ENCODE measurements at places on chromosomes 5 and 9.

DNA sequence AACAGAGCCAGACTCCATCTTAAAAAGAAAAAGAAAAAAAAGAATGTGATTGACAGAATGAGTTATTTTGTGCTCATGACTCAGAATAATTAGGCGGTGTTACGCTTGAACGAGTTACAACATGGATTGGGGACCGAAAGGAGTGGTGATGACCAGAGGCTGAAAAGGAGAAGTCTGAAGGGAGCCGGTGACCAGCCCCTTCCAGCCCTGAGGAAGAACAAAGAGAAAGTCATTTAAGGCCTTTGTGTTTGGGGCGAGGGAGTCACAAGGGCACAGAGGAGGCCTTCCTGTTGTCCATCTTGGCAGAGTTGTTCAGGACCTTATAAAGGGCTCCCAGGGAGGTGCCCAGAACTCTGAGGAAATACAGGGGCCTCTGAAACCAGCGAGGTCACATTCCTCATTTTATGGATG is 131.6 kb downstream of the GOLPH3 start:
- DNase-seq, result peak; percentile 93

DNA sequence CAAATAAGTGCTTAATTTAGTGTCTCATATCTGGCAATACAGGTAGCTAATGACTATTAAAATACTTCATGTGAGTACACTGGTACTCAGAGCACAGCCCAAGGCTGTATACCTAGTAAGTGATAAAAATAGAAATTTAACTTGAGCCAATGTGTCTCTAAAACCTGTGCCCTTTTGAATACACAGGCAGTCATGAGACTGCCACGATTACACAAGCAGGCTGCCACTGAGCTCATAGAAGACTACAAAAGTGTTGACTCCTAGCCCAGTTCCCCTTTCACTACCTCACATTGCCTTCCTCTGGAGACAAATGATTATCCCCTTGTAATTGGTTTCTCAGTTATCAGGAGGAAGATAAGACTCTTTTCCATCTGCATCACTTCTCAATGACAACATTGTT is 66.3 kb upstream of the PAPPA start:
- DNase-seq, result peak; percentile 18

GRCh38 chr9:77291714-77292113 is 114.4 kb downstream of the VPS13A start:
- DNase-seq, result no peak

DNA sequence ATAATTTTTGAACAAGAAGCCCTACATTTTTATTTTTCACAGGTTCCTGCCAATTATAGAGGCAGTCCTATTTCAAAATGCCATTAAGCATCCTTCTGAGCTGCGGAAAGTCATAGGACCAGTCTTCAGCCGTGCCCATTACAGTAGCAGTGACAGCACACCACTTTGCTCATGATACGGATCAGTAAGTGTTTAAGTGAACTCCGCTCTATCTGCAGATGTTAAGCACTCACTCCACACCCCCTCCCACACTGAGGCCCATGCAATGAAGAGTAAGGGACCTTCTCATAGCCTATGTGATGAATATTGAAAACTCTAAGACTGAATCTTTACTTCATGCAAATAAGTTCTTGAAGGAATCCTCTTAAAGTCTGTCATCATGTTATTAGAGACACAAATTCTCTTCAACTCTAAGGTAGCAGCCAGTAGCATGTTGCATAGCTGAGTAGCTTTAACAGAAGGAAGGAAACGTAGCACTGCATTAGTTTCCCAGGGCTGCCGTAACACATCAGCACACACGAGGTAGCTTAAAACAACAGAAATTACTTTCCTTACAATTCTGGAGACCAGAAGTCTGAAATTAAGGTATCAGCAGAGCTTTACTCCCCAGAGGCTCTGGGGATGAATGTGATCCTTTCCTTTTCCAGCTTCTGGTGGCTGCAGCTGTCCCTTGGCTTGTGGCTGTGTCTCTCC is 20.3 kb upstream of the TAF11L2 start:
- DNase-seq, result no peak

DNA sequence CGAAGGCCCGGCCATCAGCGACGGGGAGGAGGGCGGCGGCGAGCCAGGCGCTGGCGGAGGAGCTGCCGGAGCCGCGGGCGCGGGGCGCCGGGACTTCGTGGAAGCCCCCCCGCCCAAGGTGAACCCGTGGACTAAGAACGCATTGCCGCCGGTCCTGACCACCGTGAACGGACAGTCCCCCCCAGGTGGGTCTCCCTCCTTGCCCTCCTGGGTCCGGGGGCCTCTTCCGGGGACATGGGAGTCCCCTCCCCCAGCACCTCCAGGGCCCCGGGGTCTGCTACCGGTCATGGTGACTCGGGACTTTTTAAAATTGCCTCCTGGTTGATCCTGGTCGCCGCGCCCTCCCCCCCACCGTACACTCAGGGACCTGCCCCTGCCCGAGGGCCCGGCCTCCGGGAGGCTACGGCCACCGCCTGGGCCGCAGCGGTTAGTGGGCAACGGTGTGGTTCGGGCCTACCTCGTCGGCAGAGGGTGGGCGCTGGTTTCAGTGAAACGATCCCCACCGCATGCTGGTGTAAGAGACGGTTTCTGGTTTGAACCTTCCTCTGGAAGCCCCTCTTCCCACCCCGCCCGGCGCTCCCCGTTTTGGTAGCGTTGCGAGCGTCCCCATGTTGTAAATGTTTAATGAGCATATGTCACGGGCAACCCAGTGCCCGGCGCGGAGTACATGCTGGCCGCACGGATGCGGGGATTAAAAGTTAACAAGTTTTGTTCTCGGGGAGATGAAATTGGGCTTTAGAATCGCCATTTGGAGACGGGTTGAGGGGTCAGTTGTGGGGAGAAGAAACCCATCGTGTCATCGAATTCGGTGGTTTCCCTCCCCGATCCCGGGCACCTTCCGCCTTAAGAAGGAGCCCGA is 1.1 kb downstream of the LARP1 start:
- DNase-seq, result peak; percentile 49

- DNase-seq, result peak; percentile 75
Observed at GRCh38 chr9:117825609-117826347, 121.6 kb downstream of the TLR4 start.

DNA sequence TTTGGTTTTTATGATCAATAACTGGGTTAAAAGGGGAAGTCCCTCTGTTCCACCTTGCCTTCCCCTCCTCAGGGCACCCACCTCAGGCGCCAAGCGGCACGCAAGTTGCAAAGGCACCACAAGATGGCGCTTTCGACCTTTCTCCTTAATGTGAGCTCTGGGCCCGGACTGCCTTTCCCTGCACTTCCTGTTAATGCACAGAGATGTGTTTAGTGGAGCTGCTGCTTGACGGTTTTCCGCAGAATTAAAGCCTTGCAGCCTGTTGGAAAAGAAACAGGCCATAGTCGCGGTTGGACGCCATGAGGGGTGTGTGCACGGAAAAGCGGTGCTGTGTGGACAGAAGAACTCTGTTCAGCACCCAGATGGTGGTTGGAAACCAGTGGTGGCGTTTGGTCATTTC is 17.9 kb downstream of the CXCL14 start:
- DNase-seq, result peak; percentile 91

GRCh38 chr5:164747371-164747770 is 1242.0 kb downstream of the MAT2B start:
- DNase-seq, result no peak

DNA sequence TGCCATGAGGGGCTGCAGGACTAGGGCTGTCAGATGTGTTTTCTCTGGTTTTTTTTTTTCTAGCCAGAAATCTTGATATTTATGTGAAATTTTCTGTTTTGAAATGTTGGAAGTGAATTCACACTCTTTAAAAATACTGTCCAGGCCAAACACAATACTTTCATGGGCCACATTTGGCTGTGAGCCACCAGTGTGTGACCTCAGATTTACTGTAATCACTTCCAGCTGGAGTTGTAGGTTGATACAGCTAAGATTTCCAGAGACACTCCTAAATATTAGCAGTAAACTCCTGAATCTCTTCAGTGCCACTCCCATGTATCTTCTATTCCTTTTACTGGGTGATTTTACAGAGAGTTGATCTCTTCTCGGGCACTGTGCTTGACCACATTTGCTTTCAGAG is 92.2 kb upstream of the CKMT2 start:
- DNase-seq, result no peak

DNA sequence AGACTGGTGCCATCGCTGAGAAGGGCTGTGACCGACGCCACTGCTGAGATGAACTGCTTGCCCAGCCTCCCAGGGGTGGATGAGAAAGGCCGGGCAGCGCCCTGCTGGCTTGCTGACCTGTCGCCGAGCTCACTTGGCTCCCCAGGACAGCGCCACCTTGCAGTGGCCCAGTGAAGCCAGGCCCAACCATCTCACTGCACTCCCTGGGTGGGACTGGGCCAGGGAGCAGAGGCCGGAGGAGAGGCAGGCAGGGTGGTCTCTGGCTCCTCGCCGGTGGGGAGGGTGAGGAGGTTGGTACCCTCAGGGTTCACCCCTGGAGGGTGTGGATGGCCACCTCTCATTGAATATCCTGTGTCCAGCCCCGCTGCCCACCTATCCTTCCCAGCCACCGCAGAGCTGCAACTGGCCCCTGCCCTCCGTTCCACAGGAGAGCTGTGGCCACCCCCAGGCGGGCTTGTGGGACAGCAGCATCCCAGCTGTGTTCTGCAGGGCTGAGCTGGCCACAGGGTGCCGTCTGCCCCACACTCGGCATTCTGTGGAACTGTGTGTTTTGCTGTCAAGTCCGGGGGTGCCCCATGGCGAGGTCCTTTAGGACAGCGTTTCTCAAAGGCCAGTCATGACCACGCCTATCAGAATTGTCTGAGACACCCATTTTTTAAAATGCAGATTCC is 41.0 kb upstream of the FCN2 start:
- DNase-seq, result no peak

GRCh38 chr9:94176608-94177007 is 82.5 kb upstream of the ZNF169 start:
- no peak for DNase-seq

DNA sequence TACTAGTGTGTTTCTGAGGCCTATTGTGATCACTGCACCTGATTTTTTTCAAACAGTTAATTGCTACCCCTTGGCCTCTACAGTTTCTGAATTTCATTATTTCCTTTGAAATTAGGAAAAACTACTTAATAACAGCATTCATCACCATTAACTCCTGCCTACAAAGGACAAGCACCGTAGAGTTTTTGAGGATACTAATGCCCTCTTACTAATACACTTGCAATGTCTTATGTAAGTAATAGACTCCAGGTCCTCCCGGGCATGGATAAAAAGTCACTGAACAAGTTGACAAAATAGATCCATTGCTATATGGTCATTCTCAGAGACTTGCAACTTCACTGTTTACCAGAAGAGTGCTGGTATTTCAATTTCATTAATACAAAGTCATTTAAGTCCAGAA is 1172.5 kb downstream of the CDH12 start:
- DNase-seq, result no peak

DNA sequence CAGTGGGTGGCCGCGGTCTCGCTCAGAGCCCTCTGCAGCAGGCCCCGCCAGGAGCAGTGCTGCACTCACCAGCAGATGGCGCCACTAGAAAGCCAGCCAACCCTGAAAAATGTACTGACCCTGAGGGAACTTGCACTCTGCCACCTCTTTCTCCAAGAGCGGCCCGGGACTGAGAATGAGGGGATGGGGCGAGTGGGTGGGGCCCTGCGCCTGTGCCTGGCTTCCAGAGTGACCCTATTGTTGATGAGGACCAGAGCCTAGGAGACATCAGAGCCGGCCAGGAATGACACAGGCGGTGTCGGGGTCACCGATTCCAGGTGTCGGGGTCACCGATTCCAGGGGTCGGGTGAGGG is 2.9 kb upstream of the IL17B start:
- DNase-seq, result peak; percentile 76

DNA sequence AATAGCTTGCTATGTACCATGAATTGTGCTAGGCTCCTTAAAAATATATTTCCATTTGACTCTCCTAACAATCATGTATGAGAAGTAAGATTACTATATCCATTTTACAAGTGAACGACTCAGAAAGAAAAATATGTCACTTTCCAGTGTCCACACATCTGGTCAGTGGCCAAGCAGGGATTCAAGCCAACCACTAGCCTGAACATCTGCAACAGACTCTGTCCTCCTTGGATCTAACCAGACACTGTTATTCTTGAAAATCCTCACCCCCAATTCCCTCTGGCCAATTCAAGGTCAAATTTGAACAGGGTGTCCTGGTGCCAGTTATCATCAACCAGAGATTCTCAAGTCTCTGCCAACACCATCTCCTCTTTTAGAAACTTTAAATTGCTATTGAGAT is 344.1 kb upstream of the WWC1 start:
- no peak for DNase-seq

- DNase-seq, result no peak
Observed at GRCh38 chr9:38138276-38138675, 69.2 kb upstream of the SHB start.

Measured in suppressor macrophage treated with lipopolysaccharide for 4 hours (primary cell).